ENCODE measurements at places on chromosomes 12 and 14.

DNA sequence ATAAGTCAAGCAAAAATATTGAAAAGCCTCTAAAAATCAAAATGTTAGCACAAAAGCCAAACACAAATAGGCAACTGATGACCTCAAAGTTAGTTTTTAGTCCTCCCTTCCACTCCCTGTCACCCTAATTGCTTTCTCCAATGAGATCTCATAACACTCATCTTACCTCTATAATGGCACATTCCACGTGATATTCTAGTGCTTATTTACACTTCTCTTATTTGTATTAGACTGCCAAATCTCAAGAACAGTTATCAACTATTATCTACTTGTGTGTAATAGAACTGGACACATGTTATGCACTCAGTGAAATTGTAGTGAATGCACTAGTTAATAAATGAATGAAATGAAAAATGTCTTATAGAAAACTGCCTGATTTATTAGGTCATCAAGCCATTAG, 55.5 kb upstream of the AVPR1A start:
- no peak for DNase-seq

GRCh38 chr12:54259194-54260011, 20.5 kb downstream of the CBX5 start:
- peak; percentile 0 for DNase-seq

GRCh38 chr12:48542300-48542928, 17.0 kb downstream of the OR8S1 start:
- DNase-seq: peak; percentile 14

DNA sequence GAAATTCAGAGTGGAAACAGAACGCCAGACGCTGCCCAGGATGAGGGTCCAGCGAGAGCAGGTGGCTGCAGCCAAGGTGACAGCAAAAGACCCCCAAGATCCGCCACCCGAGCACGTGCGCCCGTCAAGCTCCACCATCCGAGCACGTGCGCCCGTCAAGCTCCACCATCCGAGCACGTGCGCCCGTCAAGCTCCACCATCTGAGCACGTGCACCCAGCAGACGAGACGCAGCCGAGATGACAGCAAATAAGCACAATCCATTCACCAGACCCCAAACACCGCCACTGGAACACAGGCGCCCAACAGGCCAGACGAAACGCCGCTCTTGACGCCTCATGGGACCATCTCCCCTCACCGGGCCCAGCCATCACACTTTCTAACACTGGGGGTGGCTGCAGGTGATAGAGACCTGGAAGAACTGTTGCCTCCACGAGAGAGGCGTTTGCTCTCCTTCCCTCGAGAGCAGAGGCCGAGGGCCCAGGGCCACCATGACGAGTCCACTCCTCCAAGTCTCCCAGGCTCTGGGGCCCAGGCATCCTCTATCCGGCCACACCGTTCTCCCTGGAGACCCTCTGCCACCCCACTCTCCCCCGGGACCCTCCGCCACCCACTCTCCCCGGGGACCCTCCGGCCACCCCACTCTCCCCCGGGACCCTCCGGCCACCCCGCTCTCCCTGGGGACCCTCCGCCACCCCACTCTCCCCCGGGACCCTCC, 62.1 kb upstream of the GALNT9 start:
- DNase-seq: no peak

DNA sequence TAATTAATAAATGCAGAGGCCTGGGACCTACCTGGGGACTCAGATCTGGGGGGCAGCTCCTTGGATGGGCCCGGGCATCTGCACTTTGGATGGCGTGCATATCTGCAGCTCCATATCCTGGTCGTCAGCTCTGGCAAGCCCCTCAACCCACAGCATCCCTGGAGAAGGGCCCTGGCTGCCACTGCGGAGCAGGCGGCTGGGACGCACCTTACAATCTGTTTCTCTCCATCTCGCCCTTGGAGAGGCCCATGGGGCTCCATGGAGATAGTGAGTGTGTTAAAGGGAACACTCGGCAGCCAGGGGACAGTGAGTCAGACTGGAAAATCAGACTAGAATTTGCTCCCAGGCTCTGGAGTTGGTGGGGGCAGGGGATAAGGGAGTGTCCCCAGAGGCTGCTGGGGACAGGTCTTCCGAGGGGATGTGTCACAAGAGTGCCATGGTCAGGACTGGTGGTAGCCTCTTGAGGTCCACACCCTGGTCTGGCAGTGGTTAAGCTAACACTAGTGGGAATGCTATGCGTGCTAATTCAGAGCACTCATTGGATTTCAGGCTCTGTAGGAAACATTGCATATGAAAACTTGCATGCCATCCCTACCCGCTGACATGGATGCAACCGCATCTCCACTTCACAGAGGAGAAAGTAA, 21.5 kb downstream of the RFLNA start:
- no peak for DNase-seq

- no peak for DNase-seq
Measured at GRCh38 chr14:53947452-53948204, 9.0 kb downstream of the BMP4 start.
